GM06990 (cell line): ENCODE measurements at places on chromosomes 11 and 22.

DNA sequence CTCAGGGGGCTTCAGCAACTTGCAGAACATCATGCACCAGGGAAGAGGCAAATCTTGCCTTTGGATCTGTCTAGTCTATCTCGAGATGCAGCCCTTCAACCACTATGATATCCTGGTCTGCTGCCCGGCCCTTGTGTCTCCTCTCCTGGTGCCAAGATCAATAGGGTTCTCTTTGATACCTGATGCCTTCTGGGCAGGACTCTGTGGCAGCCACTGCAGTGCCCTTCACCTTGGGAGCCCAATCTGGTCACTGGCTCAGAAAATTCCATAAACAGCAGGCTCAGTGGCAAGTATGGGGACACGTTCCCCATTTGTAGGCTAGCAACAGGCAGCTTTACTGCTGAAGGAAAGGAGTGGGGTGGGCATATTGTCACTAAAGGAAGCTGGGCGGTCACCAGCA lies 23.4 kb downstream of the SYN3 start:
- no peak for DNase-seq

GRCh38 chr11:35748644-35749043 lies 86.1 kb downstream of the TRIM44 start:
- no peak for DNase-seq

DNA sequence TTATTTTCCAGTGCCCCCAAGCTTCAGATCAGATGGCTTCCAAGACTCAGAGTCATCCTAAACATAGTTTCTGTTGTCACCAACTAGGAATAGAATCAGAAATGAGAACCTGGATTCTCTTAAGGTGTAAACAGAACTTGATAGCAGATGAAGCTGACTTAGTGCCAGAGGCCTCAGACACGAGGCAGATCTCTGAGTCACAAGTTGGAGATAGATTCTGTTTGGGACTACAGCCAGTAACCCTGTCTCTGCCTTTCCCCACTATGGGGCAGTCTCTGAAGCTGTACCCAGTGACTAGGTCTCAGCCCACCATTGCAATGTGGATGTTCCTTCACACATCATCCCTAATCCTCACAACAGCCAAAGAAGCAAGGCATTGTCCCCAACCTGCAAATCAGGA lies 25.4 kb downstream of the NEU3 start:
- no peak for DNase-seq

GRCh38 chr11:11344045-11344444 lies 9.0 kb downstream of the CSNK2A3 start:
- DNase-seq: no peak

- no peak for DNase-seq
Measured at GRCh38 chr11:58805065-58805464, 39.4 kb downstream of the GLYATL2 start.

- DNase-seq: no peak
Measured at GRCh38 chr22:20405931-20406685, 12.2 kb downstream of the ZNF74 start.

DNA sequence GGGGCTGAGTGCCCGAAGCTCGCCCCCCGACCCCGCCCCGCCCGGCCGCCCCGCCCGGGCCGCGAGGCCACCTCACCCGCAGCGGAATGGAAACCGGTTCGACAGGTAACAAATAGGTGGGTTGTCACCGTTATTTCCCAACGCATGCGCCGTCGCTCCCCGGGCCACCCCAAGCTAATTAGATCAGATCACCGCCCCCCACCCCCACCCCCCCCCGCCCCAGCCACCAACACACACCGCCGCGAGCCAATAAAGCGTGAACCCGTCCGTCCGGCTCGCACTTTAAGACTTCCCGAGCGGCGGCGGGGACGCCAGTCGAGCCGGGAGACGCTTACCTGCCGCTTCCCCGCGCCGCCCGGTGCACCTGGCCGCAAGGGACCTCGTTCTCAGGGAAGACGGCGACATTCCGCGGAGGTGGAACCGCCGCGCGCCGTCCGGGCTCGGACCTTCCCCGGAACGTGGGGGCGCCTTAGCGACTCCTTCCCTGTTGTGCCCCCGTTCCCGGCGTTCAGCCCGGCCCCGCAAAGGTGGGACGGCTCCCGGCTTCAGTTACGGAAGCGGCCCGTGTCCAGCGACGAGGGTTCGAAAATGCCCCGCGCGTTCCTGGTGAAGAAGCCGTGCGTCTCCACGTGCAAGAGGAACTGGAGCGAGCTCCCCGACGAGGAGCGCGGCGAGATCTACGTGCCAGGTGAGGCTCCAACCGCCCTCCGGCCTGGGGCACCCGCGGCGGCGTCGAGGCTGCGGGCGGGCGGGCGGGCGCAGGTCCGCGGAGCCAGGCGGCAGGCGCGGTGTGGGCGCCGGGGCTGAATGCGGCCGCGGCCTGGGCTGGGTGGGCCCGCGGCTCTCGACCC lies at the start of gene OVOL1:
Gene OVOL1, plus strand, starts transcription at position 278 of the 851 bp plus-strand sequence. Its CDS starts 311 bp downstream, at position 589.
- no peak for DNase-seq

DNA sequence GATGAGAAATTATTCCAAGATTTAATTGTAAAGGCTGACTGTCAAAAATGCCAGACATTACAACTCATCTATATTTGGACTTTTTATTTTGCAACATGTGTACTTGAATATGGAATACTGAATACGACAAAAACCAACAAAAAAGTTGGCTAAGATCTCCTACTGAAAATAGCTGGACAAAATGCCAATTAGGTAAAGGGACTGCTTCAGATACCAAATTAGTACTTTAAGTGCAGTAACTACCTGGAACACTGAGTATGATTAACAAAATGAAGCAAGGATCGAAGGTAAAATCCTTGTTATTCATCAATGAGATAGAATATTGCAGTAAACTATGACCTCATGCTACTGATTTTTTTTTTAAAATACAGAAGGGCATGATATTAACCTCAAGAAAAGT lies 173.8 kb downstream of the SOX6 start:
- DNase-seq: no peak

DNA sequence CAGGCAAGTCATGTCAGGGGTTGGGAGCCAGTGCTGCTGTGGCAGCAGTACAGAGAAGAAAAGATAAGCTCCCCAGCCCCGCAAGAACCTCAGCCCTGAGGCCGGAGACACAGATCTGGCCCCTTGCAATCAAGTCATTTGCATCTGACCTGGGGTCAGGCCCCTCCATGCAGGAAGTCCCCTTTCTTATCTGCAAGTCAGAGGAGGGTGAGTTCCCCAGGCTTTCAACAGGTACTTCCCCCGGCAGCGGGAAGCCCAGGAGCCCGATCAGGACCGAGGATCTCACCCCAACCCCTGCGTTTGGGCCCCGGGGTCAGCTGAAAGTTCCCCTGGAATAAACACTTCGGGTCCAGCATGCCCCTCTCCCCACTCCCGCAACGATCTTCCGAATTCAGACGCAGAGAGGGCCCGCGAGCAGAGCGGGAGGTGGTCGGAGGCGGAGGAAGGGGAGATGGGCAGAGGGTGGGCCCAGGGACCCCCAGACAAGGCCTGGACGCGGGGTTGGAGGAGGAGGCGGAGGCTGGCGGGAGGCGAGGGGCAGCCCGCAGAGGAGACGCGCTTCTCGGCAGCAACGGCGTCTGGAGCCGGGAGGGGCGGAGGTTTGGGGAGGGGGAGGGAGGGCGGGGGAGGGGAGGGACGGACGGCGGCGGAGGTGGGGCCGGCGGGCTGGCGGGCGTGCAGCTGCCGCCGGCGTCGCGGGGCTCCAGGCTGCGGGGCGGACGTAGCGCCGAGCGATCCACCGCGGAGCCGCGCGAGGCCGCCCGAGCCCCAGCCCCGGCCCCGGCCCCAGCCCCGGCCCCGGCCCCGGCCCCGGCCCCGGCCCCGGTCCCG lies at the start of gene TSPAN18:
Gene TSPAN18, plus strand, starts transcription at position 680 of the 831 bp plus-strand sequence. CDS start 179,455 bp downstream, outside the sequence.
- DNase-seq: peak; percentile 61

GRCh38 chr11:19777039-19777376 lies 64.4 kb downstream of the NAV2 start:
- peak; percentile 35 for DNase-seq

- no peak for DNase-seq
Measured at GRCh38 chr11:13339195-13340153, 61.9 kb downstream of the BMAL1 start.

- DNase-seq: no peak
Measured at GRCh38 chr22:25027043-25027906, 74.8 kb downstream of the KIAA1671 start.

DNA sequence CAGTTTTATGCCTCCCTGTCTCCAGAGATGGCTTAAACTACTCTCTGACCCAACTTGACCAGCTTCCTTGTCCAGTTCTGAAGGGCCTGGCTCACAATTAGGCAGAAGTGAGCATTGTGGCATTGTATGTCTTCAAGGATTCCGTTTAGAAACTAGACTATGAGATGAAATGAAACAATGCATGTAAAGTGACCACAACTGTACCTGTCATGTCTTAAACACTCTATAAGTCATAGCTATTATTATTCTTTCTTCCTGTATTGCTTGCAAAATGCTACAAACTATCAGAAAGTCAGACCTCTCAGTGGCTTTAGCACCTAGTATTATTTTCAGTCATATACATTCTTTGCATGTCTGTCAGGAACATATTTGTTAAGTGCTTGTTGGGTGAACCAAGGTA lies 127.9 kb upstream of the MTMR2 start:
- peak; percentile 59 for DNase-seq

DNA sequence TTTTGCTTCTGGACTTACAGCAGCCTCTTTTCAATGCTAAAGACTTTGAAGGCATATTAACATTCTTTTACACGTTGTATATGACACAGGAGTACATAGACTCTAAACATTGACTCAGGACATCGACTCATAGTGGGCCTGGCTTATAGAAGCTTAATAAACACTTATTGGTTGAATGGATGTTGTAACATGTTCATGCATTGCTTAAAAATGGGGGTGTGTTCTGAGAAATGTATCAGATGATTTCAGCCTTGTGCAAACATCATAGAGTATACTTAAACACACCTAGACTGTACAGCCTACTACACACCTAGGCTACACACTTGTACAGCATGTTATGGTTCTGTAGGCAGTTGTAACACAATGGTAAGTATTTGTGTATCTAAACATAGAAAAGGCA lies 17.9 kb downstream of the TTC17 start:
- DNase-seq: no peak

DNA sequence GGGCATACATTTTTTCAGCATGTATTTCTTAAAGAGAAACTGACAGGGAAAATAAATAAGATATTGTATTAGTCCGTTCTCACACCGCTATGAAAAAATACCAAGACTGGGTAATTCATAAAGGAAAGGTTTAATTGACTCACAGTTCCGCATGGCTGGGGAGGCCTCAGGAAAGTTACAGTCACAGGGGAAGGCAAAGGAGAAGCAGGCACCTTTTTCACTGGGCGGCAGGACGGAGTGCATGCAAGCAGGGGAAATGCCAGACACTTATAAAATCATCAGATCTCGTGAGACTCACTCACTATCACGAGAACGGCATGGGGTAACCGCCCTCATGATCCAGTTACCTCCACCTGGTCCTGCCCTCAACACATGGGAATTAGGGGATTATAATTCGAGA lies 44.2 kb downstream of the PPFIA1 start:
- DNase-seq: no peak

- DNase-seq: no peak
Measured at GRCh38 chr11:45904309-45904915, 2.7 kb downstream of the FREY1 start.

- no peak for DNase-seq
Measured at GRCh38 chr11:119029340-119030028, 1.2 kb downstream of the SLC37A4 start.

DNA sequence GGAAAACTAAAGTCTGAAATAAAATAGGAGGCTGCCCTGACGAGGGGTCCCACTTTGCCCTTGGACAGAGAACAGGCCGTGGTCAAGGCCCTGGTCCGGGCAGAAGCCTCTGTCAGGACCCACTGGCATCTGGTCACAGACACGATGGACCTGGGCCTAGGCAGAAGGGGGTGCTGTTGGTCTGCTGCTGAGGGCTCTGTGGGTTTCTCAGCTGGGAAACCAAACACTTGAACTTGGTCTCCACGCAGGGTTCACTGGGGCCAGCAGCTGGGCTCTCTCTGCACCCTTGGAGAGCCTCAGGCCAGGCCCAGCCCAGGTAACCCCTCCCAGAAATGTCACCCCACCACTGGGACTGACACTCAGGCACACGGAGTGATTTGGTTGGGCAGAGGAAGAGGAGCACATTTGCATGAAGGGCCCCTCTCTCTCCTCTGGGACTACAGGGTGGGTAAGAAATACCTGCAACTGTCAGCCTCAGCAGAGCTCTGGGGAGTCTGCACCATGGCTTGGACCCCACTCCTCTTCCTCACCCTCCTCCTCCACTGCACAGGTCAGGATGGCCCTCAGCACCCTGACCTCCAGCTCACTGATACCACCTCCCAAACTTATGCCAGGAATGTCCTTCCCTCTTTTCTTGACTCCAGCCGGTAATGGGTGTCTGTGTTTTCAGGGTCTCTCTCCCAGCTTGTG lies 48.1 kb upstream of the TOP3B start:
- peak; percentile 83 for DNase-seq

DNA sequence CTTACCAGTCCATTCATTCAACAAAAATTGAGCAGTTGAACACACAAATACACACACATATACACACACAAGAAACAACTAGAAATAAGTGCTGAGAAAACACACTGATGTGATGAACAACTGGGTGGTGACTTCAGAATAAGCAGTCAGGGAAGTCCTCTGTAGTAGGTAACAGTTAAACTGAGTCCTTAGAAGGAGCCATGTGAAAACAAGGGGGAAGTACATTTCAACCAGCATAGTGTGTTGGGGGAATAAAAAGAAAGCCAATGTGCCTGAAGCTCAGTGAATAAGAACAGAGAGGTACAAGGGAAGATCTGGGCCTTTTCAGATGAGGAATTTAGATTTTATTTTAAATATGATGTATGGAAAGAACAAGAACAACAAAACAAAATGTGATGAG lies 6.8 kb upstream of the TMEM123 start:
- no peak for DNase-seq

DNA sequence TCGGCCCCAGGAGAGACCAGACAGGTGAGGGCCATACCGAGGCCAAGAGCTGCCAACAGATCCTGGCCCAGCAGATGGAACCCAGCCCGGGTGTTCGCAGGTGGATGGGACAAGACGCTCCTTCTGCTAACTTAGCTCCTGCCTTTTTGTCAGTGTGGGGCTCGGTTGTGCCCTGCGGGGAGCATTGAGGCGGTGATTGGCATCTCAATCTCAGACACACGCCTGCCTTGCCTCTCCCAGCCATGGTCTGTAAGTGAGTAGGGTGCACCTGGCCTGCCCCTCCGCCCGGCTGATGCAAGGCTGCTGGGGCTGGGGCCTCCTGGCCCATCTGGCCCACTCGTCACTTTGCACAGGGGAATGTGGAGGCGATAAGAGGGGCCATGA lies 350.1 kb downstream of the TBC1D22A start:
- no peak for DNase-seq

DNA sequence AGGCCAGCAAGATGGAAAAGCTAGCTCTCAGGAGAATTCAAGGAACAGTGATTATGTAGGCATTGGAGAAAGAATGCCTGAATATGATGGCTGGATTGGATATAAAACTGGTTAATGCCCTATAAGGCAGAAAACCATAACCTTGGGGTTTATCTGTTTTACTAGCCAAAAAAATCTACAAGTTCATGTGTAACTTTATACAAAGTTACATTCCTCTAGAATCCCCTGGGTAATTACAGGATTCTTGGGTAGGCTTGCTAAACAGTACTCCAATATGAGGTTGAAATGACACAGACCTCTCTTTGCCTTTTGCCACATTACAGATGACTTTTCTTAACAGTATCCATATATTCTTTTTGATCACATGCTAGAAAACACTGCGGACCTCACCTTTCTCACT lies 26.0 kb downstream of the TSPAN18 start:
- DNase-seq: no peak

- DNase-seq: no peak
Measured at GRCh38 chr11:69076129-69076791, 27.5 kb downstream of the TPCN2 start.
